ENCODE measurements at places on chromosomes 2 and 18.

GRCh38 chr18:44537526-44537925 lies 143.2 kb upstream of the SETBP1 start:
- DNase-seq = no peak

GRCh38 chr2:8452296-8452695 lies 229.6 kb upstream of the ID2 start:
- no peak for DNase-seq

DNA sequence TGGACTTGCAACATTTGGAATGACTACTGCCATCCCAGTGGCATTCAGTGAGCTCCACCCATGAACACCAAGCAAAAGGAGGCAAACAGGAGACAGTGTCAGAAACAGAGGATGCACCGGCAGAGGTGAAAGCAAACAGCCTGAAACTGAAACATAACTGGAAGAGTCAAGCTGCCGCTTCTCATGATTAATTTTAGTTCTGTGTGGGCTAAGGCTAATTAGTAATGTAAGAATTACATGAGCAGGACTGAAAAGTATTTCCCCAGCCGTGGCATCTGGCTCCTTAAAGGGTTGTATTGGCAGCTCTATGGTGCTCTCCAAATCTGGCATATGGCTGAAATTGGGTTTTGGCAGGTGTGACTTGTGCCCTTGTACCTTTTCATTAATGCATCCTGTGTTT lies 1108.1 kb downstream of the TSN start:
- no peak for DNase-seq

DNA sequence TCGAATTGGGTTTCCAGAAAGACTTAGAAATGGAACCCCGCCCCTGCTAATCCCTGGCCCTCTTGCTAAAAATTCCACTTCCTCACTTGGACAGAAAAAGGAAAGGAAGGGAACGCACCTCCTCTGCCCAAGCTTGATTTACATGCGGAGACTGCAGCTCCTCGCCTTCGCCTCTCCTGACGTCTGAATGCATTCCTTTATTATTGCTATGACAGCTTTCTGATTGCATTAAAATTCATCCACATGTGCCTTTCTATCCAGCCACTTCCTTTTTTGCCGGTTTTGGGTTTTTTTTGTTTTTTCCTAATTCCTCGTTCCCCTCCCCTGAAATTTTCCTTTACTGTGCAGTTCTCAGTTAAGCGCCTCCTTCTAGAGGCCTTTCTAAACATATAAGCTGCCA lies 287.8 kb downstream of the CELF4 start:
- DNase-seq = no peak

- no peak for DNase-seq
These were observed 84.0 kb downstream of the OSR1 start for GRCh38 chr2:19274439-19274838.

DNA sequence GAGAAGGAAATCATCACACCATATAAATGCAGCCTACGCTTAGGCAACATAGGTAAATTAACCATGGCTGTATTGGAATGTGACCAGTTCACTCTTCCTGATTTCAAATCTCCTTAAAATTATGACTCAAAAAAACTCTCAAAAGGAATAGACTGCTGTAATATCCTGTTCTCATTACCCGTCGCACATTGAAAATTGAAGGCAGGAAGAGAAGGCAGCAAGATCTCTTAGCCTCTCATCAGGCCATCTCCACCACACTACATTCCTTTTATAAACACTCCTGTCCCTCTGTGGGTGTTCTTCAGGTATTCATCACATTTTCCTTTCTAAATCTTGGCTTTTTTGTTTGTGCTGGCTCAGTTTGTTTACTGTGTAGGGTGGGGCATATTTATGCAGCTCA lies 83.2 kb downstream of the PPP1R1C start:
- no peak for DNase-seq

GRCh38 chr2:25409468-25409867 lies 67.7 kb upstream of the DNMT3A start:
- DNase-seq = no peak

GRCh38 chr2:113216321-113216720 lies 42.5 kb downstream of the PSD4 start:
- DNase-seq = no peak

GRCh38 chr2:6909431-6910385 lies 7.5 kb upstream of the RNF144A start:
- DNase-seq = no peak
